Suppressor macrophage (primary cell): ENCODE measurements at places on chromosomes 4 and X.

- DNase-seq: no peak
Observed at GRCh38 chr4:80367737-80368136, 32.2 kb downstream of the CFAP299 start.

GRCh38 chrX:7294483-7294882 is 146.5 kb upstream of the PUDP start:
- DNase-seq: no peak

DNA sequence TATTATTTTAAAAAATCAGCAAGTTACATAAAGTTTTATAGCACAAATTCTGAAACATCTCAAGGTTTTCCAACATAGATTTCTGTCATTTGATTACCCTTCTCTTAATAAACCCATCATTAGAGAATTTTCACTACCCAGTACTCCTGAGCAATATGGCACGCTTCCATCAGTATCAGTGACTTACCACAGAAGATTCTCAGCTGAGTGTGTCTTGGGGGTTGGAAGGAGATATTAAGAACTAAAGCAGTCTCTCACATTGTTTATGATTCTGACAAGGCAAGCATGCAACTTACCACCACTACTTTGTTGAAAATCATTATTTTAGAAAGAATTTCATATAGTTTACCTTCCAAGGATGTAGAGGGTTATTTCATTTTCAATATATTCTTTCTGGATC is 67.7 kb downstream of the INPP4B start:
- no peak for DNase-seq

DNA sequence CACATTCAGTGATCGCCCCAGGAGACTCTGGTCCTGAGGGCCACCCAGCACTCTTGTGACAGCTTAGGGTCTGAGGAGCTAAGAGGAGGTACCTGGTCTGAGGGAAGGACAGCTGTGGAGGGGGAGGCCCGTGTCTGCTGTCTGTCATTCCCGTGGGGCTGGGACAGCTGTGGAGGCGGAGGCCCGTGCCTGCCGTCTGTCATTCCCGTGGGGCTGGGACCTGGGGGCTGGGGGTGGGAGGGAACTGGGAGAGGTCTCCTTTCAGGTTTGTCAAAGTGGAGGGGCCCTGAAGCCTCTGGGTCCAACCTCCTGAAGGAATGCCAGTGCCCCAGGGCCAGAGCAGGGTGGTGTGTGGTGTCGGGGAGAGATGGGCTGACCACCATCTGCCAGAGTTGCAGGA is 45.0 kb upstream of the ADRA2C start:
- no peak for DNase-seq

DNA sequence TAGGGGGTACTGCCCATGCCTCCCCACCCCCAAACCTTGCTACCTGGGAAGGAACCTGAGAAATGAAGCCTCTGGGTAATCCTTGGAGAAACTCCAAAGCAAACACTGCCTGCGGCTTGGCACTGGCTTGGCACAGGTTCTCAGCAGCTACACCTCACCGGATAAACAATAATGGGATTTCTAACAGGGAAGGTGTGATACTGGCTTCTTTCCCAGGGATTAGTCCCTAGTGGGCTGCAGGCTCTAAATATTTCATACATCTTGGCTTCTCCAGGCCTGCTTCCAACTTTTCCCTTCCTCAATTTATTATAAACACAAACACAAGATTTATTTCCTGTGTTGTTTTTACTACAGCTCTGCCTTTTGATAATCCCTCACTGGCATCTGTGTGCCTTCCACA is 12.5 kb downstream of the SEC24D start:
- DNase-seq: no peak

DNA sequence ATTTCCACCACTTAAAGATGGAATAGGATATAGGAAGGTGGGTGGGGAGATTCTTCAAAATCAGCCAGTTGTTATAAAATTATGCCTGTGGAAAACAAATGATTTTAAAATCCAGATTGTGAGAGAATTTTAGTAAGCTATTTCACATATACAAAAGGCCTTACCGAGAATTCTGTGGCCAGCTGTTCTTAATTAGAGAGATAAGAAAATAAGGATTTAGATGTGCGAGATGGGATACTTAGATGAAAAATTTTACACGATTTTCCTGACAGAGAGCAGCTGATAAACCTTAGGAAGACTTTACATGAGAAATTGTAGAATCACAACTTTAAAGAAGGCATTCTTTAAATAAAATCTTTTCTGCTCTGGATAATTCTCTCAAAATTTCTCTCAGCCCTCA is 94.5 kb upstream of the IQCM start:
- no peak for DNase-seq

- no peak for DNase-seq
Observed at GRCh38 chr4:78121338-78121904, 64.3 kb downstream of the FRAS1 start.

GRCh38 chrX:9772943-9773342 is 7.3 kb upstream of the GPR143 start:
- DNase-seq: no peak

- DNase-seq: no peak
Observed at GRCh38 chrX:150465881-150466775, 102.3 kb upstream of the MTM1 start.

GRCh38 chr4:41257257-41257901 is 651 bp downstream of the UCHL1 start:
- DNase-seq: peak; percentile 91

- DNase-seq: no peak
Observed at GRCh38 chr4:137359691-137360315, 172.5 kb downstream of the PCDH18 start.

GRCh38 chr4:8136972-8137710 is 21.5 kb downstream of the ABLIM2 start:
- no peak for DNase-seq

- no peak for DNase-seq
Observed at GRCh38 chr4:146959692-146960091, 14.0 kb upstream of the TTC29 start.

GRCh38 chr4:8555716-8556115 is 24.5 kb upstream of the GPR78 start:
- no peak for DNase-seq

- DNase-seq: no peak
Observed at GRCh38 chr4:157280673-157281072, 60.1 kb downstream of the GRIA2 start.

GRCh38 chr4:73679836-73680235 is 59.6 kb upstream of the RASSF6 start:
- DNase-seq: no peak

GRCh38 chr4:148081267-148081666 is 349.4 kb downstream of the ARHGAP10 start:
- DNase-seq: no peak

- DNase-seq: no peak
Observed at GRCh38 chr4:41390661-41391060, 133.9 kb downstream of the UCHL1 start.

GRCh38 chrX:23773601-23774175 is 9.3 kb upstream of the SAT1 start:
- DNase-seq: peak; percentile 73

DNA sequence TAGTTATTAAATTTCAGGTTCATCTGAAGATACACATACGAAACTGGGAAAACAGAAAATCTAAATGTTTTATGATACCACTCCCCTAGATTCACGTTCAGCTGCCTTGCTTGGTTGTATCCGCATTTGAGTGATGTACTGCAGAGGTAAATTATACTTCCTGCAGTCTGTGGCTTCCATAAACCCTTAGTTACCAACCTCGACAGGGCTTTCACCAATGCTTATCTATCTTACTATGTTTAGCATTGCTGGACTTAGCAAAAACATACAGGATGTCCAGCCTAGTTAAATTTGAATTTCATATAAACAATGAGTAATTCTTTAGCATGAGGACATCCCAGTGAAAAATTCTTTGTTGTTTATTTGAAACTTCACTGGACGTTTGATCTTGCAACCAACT is 108.8 kb downstream of the TMA16 start:
- no peak for DNase-seq

- no peak for DNase-seq
Observed at GRCh38 chr4:139374251-139374650, 72.0 kb upstream of the NDUFC1 start.

- peak; percentile 12 for DNase-seq
Observed at GRCh38 chrX:39897741-39898097, 200.0 kb downstream of the BCOR start.

DNA sequence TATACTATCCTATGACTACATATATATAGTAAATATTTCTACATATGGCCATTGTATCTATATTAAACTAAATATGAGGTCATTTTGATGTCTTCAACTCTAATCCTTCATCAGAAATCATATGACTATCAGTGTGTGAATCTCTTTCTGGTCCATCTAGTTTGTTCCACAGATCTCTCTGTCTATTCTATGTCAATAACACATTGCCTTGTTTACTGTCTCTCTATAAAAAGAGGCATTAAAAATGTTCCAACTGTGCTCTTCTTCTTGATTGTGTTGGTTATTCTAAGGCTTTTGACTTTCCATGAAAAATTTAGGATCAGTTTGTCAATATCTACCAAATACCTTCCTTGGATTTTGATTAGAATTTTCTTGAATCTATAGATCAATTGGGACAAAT is 338.3 kb upstream of the FSTL5 start:
- DNase-seq: no peak

GRCh38 chr4:146389561-146389960 is 132.2 kb downstream of the SLC10A7 start:
- no peak for DNase-seq

- peak; percentile 78 for DNase-seq
Observed at GRCh38 chrX:48492293-48492910, 16.4 kb upstream of the PORCN start.

- no peak for DNase-seq
Observed at GRCh38 chrX:118872102-118872566, 48.5 kb downstream of the ZCCHC12 start.

DNA sequence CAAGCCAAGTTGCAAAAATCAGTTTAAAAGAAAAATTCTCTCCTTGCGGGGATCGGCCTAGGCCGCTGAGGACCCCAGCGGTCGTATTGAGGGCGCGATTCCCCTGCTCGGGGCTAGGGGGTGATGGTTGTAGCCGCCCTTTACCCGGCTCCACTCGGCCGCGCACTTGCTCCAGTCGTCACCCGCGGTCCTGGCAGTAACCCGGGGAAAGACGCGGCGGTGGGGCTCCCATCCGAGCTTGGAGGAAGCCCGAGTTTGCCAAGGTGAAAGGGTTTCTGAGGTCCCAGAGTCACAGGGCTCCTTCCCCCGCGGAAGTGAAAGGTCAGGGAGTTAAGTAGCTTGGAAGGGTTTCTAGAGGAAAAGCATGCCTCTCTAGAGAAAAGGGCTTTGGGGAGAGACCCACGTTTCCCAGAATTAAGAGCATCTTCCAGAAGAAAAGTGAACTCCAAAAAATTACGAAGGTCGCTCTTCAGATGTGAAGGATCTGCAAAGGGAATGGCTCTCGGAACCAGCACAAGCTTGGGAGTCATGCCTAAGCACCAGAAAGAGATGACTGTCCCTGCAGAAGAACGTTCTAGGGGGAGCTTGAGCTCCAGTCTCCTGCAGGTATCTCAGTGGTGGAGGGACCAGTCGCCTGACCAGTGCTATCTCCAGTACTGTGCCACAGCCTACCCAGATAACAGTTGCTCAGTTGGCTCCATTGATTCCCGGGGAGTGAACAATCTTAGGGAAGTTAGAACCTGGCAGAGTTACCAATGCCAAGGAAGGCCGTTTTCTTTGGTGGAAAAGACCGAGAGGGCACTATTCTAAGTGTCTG is 875 bp downstream of the LAP3 start:
- DNase-seq: peak; percentile 53

DNA sequence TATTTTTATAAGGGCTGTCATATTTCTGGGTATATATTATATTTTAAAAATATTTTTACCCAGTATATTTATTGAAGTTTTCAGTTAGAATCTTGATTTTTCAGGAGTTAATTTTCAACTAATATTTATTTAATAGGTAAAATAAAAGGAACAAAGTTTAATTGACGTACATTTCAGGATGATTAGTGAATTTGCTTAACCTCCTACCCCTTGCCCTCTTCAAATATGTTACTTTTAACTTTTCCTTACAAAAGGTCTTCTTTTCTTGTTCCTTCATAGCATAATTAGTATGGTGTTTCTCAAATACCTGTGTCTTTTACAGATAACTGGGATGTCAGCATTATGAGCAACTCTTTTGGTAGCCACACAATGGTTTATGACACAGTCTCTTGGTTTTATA is 24.8 kb upstream of the MSMO1 start:
- DNase-seq: no peak

DNA sequence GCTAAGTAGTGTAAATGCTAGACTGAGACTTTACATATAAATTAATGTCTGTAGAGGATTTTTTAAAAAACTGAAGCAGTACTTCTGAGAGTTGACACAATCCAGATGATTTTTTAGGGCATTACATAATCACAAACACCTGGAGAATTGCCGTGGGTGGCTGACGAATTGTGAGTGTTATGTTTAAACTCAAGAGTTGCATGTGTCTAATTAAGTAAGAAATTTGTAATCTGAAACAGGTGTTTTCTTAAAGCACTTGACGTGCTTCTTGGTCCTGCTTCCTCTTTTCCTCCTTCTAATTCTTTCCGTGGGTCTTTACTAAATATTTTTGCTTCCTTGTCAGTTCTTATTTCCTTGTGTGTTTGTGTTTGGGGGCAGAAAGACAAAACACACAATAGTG is 27.8 kb downstream of the PIR start:
- DNase-seq: no peak

DNA sequence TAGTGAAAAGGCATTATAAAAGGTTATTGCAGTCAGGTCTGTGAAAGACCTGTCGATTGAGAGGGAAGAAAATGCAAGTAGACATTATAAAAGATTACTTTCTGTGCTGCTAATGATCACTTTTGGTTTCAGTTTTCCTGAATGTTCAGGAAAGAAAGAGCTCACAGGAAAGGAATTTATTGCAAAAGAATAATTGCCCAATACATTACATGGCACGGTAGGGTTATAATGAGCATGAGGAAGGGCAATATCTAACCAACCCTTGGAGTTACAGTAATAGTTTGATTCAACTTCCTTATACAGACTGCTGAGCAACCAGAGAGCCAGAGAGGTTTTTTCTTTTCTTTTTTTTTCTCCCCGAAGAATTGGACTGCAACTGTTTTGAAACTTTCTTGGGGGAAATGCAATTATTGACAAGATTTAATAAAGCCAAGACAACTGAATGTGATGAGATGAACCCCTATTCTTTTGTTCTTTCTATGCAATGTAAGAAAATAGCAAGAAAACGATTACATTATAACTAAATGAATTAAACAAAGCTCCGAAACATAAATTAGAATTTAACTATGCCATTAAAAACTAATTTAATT is 247.0 kb downstream of the C4orf33 start:
- DNase-seq: peak; percentile 94

DNA sequence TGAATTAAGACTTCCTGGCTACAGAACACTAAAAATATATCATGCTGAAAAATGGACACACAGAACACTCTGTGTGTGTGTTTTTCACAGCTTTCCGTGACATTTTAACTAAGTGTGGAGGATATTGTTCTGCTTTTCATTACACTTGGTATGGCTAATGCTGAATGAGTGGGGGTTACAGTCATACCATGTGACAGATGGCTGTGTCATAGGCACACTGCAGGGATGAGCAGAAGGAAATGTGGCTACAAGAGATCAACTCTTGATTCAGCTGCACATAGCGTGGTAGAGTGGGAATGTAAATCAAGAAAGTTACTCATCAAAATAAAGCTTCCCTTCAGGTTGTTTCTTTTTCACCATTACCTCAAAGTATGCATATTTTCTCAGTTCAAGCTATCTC is 669.8 kb downstream of the IQCM start:
- no peak for DNase-seq
